ENCODE measurements at places on chromosomes 3 and 15.

GRCh38 chr3:98956008-98956407 is 54.5 kb upstream of the DCBLD2 start:
- DNase-seq, result no peak

DNA sequence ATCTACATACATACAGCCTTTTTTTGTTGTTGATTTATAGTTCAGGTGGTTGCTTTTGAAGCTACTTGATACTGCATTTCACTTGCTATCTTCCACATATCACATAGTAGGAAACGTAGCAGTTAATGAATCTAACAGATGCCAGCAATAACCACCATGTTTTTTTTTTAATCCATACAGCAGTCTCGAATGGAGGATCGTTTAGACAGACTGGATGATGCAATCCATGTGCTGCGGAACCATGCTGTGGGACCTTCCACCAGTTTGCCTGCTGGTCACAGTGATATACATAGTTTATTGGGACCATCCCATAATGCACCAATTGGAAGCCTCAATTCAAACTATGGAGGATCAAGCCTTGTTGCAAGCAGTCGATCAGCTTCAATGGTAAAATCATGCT is 123.2 kb upstream of the CGNL1 start:
- no peak for DNase-seq

DNA sequence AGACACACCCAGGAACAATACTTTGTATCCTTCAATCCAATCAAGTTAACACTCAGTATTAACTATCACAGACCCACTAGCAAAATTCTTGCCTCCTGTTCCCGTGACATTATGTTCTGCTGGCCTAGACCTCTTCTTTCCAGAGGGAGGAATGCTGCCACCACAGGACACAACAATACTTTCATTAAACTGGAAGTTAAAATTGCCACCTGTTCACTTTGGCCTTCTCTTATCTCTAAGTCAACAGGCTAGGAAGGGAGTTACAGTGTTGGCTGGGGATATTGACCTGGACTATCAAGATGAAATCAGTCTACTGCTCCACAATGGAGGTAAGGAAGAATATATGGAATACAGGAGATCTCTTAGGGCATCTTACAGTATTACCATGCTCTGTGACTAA is 1000.4 kb upstream of the GBE1 start:
- no peak for DNase-seq

DNA sequence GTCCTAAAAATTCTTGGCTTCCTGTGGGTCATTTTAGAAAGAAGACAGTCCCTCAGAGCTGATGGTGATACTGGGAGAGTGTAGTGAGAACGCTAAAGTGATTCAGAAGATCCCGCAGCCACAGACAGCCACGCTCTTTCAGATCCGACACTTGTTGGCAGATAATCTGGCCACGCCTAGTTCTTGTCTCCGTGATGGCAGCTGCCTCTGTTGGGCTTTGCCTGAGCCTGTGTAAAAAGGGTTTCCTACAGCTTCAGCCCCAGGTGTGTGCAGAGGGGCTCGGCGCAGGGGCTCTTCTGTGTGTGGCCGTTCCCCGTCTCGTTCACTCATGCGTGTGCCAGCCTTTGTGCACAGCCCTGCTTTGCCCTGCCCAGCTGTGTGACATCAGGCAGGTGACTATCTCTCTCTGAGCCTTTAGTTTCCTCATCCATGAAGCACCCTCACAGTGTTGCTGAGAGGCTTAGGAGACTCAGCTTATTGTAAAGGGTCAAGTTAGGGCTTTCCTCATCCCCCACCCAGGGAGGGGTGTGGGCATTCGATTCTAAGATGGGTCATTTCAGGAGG is 6.3 kb downstream of the IRAK2 start:
- no peak for DNase-seq

GRCh38 chr3:129176051-129176450 is 7.6 kb downstream of the CNBP start:
- no peak for DNase-seq

GRCh38 chr3:189167027-189167766 is 4.6 kb upstream of the TPRG1 start:
- no peak for DNase-seq

DNA sequence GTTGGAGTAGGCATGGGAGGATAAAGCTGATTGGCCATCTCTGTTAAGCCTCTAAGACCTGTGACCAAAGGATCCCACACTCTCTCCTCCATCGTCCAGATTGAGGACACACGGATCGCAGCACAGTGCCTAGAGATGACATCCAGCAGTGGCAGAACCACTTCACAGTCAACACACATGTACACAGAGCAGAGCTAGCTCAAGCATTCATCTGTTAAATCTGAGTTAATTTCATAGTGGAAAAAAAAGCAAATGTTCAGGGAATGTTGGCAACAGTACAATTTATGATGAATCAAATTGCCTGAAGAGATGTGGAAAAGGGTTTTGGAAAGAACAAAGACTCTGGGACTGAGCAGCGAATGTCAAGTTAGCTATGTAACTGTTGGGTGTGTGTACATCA is 108.1 kb upstream of the PLAAT1 start:
- no peak for DNase-seq

GRCh38 chr3:66302288-66302687 is 81.5 kb downstream of the SLC25A26 start:
- no peak for DNase-seq

DNA sequence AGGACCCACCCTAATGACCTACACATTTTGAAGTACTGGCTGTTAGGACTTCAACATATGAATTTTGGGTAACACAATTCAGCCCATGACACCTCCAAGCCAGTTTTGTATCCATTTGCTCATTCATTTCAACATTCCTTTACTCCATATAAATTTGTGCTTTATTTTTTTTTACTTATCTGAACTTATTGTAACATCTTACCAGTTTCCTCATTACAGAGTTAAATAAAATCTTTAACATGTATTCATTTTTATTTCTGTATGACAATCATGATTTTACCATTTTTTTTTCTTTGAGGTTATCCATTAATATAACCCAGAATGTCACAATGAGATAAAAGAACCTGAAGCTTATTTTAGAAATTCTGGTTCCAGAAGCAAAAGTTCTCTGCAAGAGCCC is 48.0 kb upstream of the ATP1B3 start:
- DNase-seq, result no peak

GRCh38 chr15:41205315-41205714 is 25.2 kb downstream of the EXD1 start:
- DNase-seq, result no peak

DNA sequence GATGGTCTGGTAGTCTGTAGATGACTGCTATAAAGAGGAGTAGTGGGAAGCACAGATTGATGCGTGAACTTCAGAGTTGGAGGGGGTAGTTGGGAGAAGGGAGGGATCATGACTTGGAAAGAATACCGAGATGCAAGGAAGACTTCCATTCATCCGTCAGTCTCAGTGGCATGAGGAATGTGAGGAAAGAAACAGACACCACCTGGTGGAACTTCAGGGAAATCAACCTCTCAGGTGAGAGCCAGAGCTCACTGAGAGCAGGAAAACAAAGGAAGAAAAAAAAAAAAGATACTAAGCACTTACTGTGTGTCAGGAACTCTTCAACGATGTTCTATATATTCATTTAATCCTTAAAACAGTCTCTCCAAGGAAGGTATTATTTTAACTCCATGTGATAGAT is 172.4 kb downstream of the OXSM start:
- DNase-seq, result no peak

DNA sequence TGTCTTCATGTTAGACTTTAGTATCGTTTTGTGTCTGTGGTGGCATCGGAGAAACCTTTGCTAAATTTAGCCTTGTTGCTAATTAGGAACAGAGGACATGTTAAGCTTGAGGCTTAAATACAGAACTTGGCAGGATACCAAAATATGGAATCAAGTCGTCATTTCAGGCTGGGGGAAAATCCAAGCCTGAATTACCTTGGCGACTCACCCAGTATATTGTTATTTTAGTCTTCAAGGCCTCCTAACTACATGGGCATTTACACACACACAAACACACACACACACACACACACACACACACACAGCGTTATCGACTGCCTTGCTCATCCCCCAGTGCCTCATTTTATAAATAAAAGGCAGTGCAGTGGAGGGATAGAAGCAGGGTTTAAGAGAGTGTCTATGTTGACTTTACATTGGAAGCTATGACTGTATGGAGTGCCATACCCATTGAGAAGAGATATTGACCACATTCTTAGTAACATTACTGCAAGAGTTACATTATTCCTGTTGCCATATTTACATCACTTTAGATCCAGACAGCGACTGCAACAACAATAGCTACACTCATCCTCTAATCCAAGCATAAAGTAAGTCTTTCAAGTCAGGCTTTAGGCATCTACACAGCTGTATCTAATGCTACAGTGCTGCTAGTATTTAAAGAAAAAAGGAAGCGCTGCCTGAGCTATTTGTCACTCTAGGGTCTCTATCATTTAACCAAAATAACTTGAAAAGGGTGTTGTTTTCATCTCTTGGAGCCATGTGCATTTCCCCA is 210.8 kb upstream of the SEMA6D start:
- DNase-seq, result no peak

GRCh38 chr3:134340982-134341365 is 33.3 kb downstream of the AMOTL2 start:
- DNase-seq, result no peak

DNA sequence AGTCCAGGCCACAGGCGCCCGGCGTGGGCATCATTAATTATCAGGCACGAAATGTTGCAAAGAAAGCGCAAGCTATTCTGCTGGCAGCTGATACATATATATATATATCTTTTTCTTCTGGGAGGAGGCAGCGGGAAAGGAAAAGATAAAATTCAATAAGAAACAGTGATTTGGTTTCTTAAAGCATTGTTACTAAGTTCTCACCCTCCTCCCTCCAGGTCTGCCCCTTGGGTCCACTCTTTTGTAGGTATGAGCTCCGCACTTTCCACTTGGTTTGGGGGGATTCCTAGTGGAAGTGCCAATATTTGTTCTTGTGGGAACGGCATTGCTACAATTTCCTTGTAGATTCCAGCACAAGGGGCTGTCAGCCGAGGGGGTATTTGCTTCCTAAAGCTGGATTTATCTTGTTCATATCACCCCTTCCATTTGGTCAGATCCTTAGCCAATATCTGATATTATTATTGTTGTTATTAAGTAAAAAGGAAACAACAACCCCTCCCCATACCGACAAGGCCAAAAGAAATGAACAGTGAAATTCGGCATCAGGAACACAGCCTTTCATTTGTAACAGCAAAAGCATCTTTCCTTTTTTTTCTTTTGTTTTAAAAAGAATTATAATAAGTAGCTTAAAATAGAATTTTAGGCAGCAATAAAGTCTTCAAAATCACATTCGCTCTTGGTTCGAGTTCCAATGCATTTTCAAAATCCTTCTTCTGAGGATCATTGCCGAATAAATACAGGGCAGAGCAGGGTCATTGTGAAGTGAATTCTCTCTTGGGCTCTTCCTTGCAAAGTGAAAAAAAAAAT is 15.6 kb downstream of the ZIC1 start:
- DNase-seq, result no peak

GRCh38 chr3:112247900-112248299 is 46.1 kb downstream of the SLC9C1 start:
- no peak for DNase-seq

GRCh38 chr3:30498587-30498967 is 107.8 kb upstream of the TGFBR2 start:
- no peak for DNase-seq

DNA sequence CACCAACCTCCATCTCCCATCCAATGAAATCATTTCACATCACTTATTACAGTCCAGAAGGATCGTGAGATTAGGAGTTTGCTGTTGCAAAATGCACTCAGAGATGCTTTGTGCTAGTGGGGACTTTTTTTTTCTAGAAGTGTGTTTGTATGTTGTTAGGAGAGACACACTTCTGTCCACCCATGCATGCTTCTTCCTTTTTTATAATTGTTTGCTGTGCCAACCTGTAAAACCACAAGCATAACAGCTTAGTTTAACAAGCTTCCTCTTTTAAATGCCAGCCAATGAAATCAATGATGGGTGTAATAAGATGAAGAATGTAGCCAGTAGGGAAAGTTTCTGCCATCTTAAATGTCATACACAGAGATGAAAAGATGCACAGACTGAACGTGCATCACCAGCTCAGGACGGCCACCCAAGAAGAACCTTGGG is 305.6 kb upstream of the STT3B start:
- DNase-seq, result no peak

- no peak for DNase-seq
Observed at GRCh38 chr3:24598695-24599470, 104.2 kb upstream of the THRB start.

DNA sequence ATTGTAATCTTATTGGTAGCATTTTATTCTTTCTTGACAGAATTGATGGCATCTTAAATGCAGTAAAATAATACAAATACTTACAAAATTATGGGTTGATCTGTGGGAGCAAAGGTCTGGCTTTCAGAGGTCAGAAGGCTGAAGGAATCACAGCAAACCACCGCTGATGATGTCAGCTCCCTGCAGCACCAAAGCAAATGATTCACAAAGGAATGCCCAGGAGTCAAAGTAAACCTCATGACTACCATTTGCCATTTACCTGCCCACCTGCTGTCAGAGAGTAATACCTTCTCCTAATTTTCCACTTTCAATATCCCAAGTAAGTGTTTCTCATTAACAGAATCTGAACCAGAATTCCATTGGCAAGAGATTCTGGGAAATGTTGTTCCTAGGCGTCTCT is 46.1 kb downstream of the CPA3 start:
- DNase-seq, result no peak

DNA sequence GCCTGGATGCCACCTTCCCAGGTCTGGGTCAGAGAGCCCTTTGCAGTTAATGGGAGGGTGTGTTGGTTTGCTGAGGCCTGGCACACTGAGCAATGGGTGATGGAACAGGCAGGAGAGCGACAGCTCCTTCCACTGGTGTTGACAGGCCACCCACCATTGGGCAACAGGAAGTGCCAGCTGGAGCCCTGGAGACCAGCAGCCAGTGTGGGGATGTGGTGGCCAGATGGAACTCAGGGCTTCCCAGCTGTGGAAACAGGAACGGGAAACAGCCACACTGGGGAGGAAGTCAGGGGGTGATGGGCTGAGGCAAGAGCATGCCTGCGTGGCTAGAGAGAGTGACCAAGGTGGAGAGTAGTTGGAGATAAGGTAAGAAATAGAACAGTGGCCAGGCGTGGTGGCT is 9.3 kb downstream of the PSTPIP1 start:
- DNase-seq, result no peak

- DNase-seq, result peak; percentile 14
Observed at GRCh38 chr15:78308422-78309032, 9.1 kb upstream of the SKIC8 start.

GRCh38 chr3:34934660-34935059 is 704.7 kb upstream of the ARPP21 start:
- no peak for DNase-seq

- no peak for DNase-seq
Observed at GRCh38 chr3:134988666-134989065, 193.6 kb downstream of the EPHB1 start.

- DNase-seq, result no peak
Observed at GRCh38 chr3:31610700-31611275, 78.1 kb downstream of the STT3B start.

- DNase-seq, result no peak
Observed at GRCh38 chr15:50117431-50118027, 1.5 kb downstream of the ATP8B4 start.

DNA sequence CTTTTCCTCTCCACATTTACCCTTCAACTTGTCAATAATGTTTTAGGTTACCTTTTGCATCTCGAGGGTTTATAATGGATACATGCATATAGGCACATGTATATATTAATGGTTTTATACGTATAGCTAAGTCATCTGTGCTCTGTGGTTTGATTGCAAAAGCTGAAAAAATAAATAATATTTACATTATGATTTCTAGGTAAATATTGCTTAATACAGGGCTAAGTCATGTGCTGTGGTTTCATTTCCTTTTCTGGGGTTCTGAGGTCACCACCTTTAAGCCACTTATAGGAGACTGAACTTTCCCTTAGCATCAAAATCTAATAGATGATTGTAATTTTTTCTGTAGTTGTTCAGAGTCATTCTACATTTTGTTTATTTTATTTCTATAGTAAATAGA is 33.1 kb downstream of the LPP start:
- DNase-seq, result no peak

All from stimulated activated CD8-positive, alpha-beta memory T cell treated with anti-CD3 and anti-CD28 coated beads, Interleukin-7, amount 100 ng/mL, for 1 hour (primary cell).